ENCODE measurements at places on chromosomes 1 and 21. TPM values are rescaled to one million over a fixed set of nuclear protein-coding genes. Genes with fewer than 3 reads are reported as not detected.

Gene HLX
- 12.8 TPM for total RNA-seq

Gene RIPPLY3
- total RNA-seq = 0.09 TPM

Gene SPRR2A
- not detected for total RNA-seq

Gene TMOD4
- total RNA-seq = 15.2 TPM

Gene FAM78B
- total RNA-seq = 1.2 TPM

Gene SMIM1
- total RNA-seq = 7.1 TPM

DNA sequence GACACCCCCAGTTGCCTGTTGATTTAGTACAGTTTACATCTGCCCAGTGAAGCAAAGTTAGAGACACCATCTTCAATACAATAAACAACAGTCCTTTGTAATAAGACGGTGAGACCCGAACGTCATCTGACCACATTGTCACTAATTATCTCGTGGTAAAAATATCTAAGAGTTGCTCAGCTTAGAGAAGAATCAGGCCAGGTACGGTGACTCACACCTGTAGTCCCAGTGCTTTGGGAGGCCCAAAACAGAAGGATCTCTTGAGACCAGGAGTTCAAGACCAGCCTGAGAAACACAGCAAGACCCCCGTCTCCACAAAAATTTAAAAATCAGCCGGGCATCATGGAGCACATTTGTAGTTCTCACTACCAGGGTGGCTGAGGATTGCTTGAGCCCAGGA lies 53.5 kb downstream of the CD34 start:
- no peak for DNase-seq

DNA sequence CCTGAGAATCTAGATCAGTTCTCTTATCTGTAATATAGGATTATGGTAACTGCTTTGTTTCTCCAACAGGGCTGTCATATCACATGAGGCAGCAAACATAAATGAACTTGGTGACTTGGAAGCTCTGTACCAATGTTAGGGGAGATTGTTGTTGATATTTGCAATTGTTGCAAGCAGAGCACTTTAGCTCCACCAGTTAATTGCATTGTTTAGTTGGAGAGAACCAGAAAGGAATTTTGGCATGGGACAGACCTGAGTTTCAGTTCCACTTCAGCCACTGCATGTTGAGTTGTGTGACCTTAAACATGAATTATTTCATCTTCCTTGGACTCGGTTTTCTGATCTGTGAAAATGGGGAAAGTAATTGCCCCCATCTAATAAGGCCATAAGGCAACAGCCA lies 142.3 kb upstream of the JUN start:
- no peak for DNase-seq

DNA sequence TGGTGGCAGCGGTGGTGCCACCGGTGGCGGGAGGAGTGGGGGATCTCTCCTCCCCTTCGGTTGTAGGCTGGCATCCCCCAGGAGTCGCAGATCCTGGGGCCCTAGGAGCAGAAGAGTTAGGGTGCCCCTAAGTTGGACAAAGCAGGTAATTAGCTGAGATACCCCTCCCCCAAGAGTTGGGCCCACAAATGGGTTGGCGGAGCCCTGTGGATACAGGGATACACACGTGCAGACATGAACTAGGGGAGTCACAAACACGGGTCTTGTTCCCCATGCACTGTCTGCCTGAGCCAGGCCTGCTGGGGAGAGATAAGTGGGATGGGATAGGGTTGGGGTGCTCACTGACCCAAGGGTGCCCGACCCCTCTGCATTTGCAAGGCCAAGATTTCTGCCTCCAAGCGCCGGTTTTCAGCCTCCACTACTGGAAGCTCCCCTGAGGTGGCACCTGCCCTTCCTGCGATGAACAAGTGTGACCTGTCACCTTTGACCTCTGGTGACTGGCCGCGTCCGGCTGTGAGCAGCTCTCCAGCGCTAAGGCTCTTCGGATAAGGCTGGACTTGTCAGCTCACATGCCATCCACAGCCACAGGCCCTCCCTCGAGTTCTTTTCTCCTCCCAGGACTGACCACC lies 1.8 kb downstream of the CCDC17 start:
- peak; percentile 18 for DNase-seq

DNA sequence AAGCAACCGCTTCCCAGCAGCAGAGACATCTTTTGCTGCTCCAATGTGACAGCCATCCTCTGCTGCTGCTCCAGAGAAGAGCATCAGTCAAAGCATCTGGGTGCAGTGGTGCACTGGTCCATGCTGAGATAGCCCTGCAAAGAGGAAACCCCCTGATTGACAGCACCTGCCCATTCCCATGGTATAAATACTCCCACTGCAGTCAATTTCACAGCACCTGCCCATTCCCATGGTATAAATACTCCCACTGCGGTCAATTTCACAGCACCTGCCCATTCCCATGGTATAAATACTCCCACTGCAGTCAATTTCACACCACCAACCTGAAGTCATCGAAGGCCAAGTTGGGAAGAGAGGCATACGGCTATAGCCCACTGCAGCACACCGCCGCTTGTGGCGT lies 25.5 kb downstream of the FBXO2 start:
- DNase-seq = no peak

DNA sequence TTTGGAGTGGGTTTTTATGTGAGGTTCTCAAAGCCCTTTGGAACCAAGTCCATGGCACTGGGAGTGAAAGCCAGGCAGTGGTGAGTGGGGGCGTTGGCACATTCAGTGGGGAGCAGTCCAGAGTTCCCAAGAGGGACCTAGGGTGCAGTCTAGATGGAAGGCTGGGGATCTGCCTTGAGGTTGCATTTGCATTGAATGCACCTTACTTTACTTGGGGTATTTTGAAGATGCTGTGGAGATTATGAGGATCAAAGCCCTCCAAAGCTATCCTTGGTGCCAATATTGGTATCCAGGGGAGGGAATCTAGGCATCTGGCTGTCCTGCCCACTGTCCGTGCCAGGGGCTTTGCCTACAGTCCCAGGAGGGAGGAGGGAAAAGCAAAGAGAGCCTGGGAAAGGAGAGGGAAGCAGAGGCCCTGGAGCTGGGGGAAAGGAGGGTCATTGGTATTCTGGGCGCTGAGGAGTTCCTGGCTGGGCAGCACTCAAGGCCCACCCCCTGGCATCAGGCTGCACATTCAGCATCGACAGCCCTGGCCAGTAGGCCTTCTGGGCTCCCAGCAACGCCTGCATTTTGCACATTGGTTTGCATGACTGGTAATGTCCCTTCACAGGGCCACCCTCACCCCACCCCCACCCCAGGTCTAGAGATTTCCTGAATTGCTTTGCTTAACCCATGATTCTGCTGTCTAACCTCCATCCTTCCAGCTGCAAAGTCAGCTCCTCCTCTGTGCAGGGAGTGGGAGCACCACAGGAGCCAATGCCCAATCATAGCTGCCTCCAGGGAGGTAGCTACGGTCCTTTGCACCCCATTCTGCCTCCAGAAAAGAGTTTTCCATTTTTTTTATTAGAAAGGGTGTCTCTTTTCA lies 843 bp upstream of the BCAN start:
- DNase-seq = no peak

DNA sequence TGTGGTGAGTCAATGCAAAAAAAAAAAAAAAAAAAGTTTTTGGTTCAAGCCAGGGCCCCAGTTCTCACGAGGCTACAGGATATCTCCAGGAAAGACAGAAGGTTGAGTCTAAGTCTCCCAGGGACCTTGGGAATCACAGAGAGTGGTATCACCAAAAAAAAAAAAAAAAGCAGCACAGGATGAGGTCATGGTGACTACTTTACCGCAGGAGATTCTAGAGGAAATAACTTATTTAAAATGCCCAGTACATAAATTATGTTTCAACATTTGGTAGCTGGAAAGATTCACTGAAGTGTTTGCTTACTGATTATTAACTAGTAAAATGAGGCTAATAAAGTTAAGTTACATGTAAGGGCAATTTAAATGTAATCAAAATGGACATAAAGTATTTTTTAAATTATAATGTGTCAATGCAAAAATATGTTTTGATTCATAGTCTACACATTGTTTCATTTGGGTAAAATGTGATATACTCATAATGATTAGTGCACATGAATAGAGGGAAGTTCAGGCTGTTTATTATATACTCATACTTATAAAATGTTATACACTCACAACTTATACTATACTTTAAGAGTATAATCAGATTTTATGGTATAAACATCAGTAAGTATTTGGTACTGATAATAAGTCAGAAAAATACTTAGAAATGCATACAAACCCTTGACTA lies 84.1 kb downstream of the PLPPR5 start:
- no peak for DNase-seq

- no peak for DNase-seq
Observed at GRCh38 chr1:50851034-50851433, 109.0 kb downstream of the FAF1 start.

DNA sequence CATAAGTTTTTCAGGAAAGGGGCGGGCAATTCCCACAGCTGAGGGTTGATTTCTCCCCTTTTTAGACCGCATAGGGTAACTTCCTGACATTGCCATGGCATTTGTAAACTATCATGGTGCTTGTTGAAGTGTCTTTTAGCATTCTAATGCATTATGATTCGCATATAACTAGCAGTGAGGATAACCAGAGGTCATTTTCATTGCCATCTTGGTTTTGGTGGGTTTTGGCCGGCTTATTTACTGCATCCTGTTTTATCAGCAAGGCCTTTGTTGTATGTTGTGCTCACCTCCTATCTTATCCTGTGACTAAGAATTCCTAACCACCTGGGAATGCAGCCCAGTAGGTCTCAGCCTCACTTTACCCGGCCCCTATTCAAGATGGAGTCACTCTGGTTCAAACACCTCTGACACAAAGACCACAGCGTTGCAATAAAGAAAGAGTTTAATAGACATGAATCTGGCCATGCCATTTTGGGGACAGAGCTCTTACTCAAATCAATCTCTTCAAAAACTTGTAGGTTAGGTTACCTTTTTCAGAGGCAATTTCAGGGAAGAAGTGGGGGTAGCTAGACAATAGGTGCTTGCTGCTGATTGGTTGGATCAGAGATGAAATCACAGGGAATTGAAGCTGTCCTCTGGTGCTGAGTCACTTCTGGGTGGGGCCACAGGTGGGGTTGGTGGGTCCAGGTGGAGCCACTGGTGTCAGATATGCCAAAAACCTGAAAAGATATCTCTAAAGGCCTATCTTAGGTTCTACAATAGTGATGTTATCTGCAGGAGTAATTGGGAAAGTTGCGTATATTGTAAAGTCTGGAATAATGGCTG lies 23.3 kb downstream of the TBX19 start:
- DNase-seq = no peak

- no peak for DNase-seq
Observed at GRCh38 chr1:246275036-246275435, 232.0 kb downstream of the SMYD3 start.

DNA sequence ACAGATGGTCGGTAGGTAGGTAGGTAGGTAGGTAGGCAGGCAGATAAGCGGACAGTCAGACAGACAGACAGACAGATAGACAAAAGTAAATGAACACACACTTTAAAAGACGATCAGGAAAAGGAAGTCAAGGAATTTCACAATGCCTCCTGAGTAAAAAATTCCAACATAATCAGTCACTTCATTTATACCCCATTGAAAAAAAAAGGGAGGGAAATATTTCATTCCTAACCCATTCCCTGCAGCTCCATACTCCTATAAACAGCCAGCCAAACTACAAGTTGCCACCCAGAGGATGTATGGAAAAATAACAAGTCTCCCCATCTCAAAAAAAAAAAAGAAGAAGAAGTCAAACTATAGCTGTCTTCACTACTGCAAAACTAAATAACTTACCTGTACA lies 43.4 kb downstream of the ZZZ3 start:
- no peak for DNase-seq

All from muscle of leg (tissue), 16 donors.